A375 (cell line): ENCODE measurements at places on chromosomes 11 and 22. TPM values are rescaled to one million over a fixed set of nuclear protein-coding genes. Genes with fewer than 3 reads are reported as not detected.

Gene VEGFB
- 30.6 and 44.7 TPM in 2 replicates for total RNA-seq

Gene KRTAP5-10
- total RNA-seq, result not detected in 2 replicates

Gene SHISAL1
- 0.75 and 0.82 TPM in 2 replicates for total RNA-seq

Gene GRK3
- 0.60 and 1.6 TPM in 2 replicates for total RNA-seq

Gene GGTLC2
- not detected in 2 replicates for total RNA-seq

Gene TNNI2
- total RNA-seq, result not detected in 2 replicates

Gene TBX10
- not detected in 2 replicates for total RNA-seq

Gene DGCR6L
- 41.2 and 48.0 TPM in 2 replicates for total RNA-seq

Gene KCNK4
- 0.61 and 0.68 TPM in 2 replicates for total RNA-seq

Gene ADM2
- total RNA-seq, result 6.3 and 7.4 TPM in 2 replicates

Gene CCND1
- total RNA-seq, result 464 and 545 TPM in 2 replicates

Gene LRRC51
- 9.9 and 10.5 TPM in 2 replicates for total RNA-seq

Gene SLN
- total RNA-seq, result not detected in 2 replicates

Gene OR4D5
- not detected in 2 replicates for total RNA-seq

Gene SCGB1C1
- total RNA-seq, result not detected in 2 replicates

Gene MS4A6E
- not detected in 2 replicates for total RNA-seq

Gene SPTBN2
- total RNA-seq, result 96.9 and 143 TPM in 2 replicates

Gene TRIM77
- total RNA-seq, result not detected in 2 replicates

Gene FXYD6
- total RNA-seq, result 2.5 and 4.3 TPM in 2 replicates

Gene OMP
- total RNA-seq, result not detected in 2 replicates

Gene MIAT
- 0.30 and 0.34 TPM in 2 replicates for total RNA-seq

Gene MYO7A
- 0.49 and 0.88 TPM in 2 replicates for total RNA-seq

Gene IL17REL
- not detected in 2 replicates for total RNA-seq

Gene OR52N4
- total RNA-seq, result not detected in 2 replicates

Gene CLCF1
- 14.1 and 19.9 TPM in 2 replicates for total RNA-seq

Gene HBG2
- total RNA-seq, result 2.7 and 3.2 TPM in 2 replicates

Gene NR1H3
- 27.0 and 32.1 TPM in 2 replicates for total RNA-seq

Gene TECTA
- 0.32 and 0.49 TPM in 2 replicates for total RNA-seq

Gene HDHD5
- 44.2 and 53.6 TPM in 2 replicates for total RNA-seq

Gene RAB38
- total RNA-seq, result 18.4 and 23.6 TPM in 2 replicates

Gene ISX
- total RNA-seq, result not detected in 2 replicates

Gene RAC2
- total RNA-seq, result 0.40 TPM in 1 of 2 replicates, not detected in the other

Gene MTMR2
- total RNA-seq, result 17.7 and 19.7 TPM in 2 replicates

Gene MS4A15
- total RNA-seq, result 0.05 TPM in 1 of 2 replicates, not detected in the other

Gene PGA5
- total RNA-seq, result not detected in 2 replicates

Gene OPCML
- not detected in 2 replicates for total RNA-seq

Gene PHLDA2
- total RNA-seq, result 37.1 and 48.4 TPM in 2 replicates

Gene LGALS1
- total RNA-seq, result 1,695 and 1,774 TPM in 2 replicates

Gene RNF215
- 14.9 and 18.2 TPM in 2 replicates for total RNA-seq

Gene DDX6
- total RNA-seq, result 61.6 and 63.4 TPM in 2 replicates

Gene YAP1
- 78.1 and 87.2 TPM in 2 replicates for total RNA-seq

Gene C11orf21
- total RNA-seq, result not detected in 2 replicates
